ENCODE measurements at places on chromosomes 5 and 9.

- no peak for DNase-seq
Measured at GRCh38 chr9:33186457-33187168, 19.5 kb upstream of the B4GALT1 start.

- no peak for DNase-seq
Measured at GRCh38 chr9:7315746-7316145, 483.8 kb downstream of the DMAC1 start.

GRCh38 chr5:74113927-74114326 lies 487.9 kb downstream of the ARHGEF28 start:
- DNase-seq: no peak

GRCh38 chr9:135712613-135713295 lies 10.8 kb downstream of the KCNT1 start:
- DNase-seq: no peak

DNA sequence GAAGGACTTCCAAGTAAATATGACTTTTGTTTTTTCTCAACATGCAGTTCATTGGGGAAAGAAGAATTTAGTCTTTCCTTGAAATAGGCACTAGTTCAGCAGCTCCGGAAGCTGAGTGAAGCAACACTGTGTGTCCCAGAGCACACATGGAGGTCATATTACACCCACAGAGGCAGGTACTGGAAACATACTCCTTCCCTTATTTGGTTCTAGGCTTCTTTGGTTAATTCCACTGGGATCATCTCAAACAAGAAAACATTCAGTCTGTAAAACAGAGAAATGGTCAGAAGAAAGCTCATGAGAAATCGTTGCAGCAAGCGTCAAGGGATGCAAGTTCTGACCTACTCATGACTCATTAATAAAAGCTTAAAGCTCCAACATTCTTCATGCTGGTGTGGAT lies 175.1 kb upstream of the PCSK5 start:
- no peak for DNase-seq

- no peak for DNase-seq
Measured at GRCh38 chr5:90294604-90295003, 115.0 kb downstream of the CETN3 start.

GRCh38 chr5:509611-510185 lies 14.6 kb downstream of the SLC9A3 start:
- no peak for DNase-seq

- no peak for DNase-seq
Measured at GRCh38 chr9:16154521-16155078, 601.8 kb downstream of the CCDC171 start.

DNA sequence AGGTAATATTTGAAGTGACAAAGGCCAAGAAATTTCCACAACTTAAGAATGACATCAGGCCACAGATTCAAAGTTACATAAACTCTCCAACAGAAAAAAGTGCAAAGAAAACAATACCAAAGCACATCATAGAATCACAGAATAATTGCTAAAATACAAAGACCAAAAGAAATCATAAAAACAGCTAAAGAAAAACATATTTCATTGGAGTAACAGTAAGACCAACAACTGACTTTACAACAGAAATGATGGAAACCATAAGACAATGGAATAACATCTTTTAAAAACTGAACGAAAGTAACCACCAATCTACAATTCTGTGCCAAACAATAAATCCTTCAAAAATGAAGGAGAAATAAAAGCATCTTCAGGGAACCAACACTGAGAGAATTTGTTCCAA lies 38.3 kb downstream of the ZDHHC21 start:
- DNase-seq: no peak

Data from glomerular endothelial cell (primary cell).